ENCODE measurements at places on chromosomes 1 and 21.

- DNase-seq, result no peak
Measured at GRCh38 chr21:35405981-35406380, 356.9 kb upstream of the RUNX1 start.

- peak; percentile 73 for DNase-seq
Measured at GRCh38 chr1:1281533-1282321, 1.5 kb downstream of the SCNN1D start.

- DNase-seq, result no peak
Measured at GRCh38 chr1:34354367-34354766, 177.7 kb downstream of the C1orf94 start.

GRCh38 chr1:12161662-12162458 is 4.9 kb upstream of the TNFRSF1B start:
- DNase-seq, result no peak

DNA sequence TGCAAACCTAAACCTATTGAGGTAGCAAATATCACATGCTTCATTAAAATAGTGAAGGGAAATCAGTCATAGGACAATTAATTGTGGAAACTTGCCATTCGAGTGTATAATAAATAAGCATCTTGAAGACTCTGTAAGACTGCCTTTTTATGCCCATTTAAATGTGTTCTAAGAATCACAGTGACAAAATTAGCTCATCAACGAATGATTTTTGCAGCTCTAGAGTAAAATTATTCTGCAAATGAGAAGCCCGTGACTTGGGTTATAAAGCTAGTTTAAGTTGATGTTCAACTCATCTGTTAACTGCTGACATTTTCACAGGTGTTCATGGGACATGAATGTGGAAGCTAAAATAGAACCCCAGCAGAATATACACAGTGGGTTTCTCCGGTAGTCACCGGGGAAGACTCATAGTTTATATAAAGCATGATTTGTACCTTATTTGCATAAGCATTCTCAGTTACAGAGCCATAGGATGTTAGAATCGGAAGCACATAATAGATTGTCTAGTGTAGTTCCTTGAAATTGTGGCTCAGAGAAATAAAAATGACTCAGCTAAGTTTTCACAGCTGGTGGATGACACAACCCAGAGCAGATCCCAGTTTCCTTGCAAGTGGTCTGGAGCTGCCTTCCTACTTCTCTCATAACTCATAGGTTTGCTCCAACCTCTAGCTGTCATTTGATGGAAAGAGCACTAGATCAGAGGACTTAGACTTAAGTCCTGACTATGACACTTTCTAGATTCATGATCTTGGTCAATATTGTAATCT is 107.3 kb downstream of the UCHL5 start:
- no peak for DNase-seq
